ENCODE measurements at places on chromosomes 13 and 19. TPM values are rescaled to one million over a fixed set of nuclear protein-coding genes. Genes with fewer than 3 reads are reported as not detected.

Gene TEKTIP1
- total RNA-seq, result not detected

GRCh38 chr13:98822225-98822606, 69.7 kb upstream of the SLC15A1 start:
- no peak for DNase-seq
- H3K4me3 ChIP-seq, result no peak overlapping the region
- H3K4me1 ChIP-seq, result peaks cover 58% of the 10 kb centered on the region
- peak overlapping the region; percentile 58 for H3K27ac ChIP-seq

DNA sequence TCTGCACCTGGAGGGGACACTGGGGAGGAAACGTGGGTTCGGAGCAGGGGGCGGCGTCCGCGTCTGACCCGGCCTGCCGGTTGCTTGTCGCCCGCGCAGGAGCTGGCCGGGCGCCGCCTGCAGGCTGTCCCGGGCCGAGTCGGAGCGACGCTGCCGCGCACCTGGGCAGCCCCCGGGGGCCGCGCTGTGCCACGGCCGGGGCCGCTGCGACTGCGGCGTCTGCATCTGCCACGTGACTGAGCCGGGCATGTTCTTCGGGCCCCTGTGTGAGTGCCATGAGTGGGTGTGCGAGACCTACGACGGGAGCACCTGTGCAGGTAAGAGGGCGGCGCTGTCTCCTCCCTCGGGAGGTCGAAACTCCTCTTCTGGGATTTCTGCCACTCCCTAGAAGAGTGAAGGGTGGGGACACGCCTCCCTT, 1.3 kb downstream of the ITGBL1 start:
- no peaks in the 10 kb centered on the region for H3K27me3 ChIP-seq
- H3K4me1 ChIP-seq, result no peaks in the 10 kb centered on the region
- H3K27ac ChIP-seq, result no peak overlapping the region
- H3K4me3 ChIP-seq, result peak overlapping the region; percentile 39
- DNase-seq, result no peak

GRCh38 chr13:43305416-43305815, 282.0 kb downstream of the DNAJC15 start:
- no peak for DNase-seq
- H3K4me3 ChIP-seq, result no peak overlapping the region
- no peaks in the 10 kb centered on the region for H3K36me3 ChIP-seq
- no peaks in the 10 kb centered on the region for H3K4me1 ChIP-seq
- H3K27me3 ChIP-seq, result no peaks in the 10 kb centered on the region

DNA sequence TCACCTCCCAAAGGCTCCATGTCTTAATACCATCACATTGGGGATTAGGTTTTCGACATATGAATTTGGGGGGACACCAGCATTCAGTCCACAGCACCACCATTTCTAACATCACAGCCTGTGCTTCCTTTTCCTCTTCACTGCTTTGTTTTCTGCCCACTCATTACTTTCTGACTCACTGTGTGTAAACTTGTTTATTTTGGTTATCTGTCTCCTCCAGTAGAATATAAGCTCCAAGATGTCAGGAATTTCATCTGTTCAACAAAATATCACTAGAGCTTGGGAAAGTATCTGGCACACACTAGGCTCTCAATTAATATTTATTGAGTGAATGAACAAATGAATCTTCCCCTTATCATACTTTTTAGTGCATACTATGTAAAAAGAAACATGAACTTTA, 152.0 kb downstream of the NUFIP1 start:
- no peaks in the 10 kb centered on the region for H3K27me3 ChIP-seq
- H3K36me3 ChIP-seq, result no peaks in the 10 kb centered on the region
- DNase-seq, result no peak
- no peak overlapping the region for H3K27ac ChIP-seq
- H3K4me1 ChIP-seq, result no peaks in the 10 kb centered on the region

DNA sequence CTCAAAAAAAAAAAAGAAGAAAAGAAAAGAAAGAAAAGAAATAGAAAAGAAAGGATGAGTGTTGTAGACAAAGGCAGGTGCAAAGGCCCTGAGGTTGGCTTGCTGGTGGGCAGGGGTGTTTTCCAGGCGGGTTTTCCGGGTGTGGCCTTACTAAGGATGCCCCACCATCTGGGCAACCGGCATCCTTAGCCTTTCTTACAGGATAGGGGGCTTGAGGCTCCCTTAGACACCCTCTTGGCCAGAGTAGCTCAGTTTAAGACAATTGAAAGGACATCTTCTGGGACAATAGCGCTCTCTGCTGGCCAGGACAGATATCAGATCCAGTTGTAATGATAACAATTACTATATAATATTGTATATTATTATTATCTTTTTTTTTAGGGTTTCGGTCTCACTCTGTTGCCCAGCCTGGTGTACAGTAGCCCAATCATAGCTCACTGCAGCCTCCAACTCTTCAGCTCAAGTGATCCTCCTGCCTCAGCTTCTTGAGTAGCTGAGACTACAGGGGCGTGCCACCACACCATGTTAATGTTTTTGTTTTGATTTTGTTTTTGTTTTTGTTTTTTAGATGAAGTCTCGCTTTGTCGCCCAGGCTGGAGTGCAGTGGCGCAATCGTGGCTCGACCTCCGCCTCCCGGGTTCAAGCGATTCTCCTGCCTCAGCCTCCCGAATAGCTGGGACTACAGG, 1.4 kb upstream of the QTRT1 start:
- H3K27me3 ChIP-seq, result no peaks in the 10 kb centered on the region
- no peaks in the 10 kb centered on the region for H3K36me3 ChIP-seq
- H3K27ac ChIP-seq, result no peak overlapping the region
- DNase-seq, result no peak
- peaks cover 30% of the 10 kb centered on the region for H3K4me1 ChIP-seq

- peaks cover 8% of the 10 kb centered on the region for H3K36me3 ChIP-seq
- no peaks in the 10 kb centered on the region for H3K27me3 ChIP-seq
- H3K27ac ChIP-seq, result no peak overlapping the region
- no peaks in the 10 kb centered on the region for H3K4me1 ChIP-seq
Measured at GRCh38 chr13:26411206-26411605, 146.3 kb upstream of the WASF3 start.

Measured in right atrium auricular region (tissue), 2 donors.